ENCODE measurements at places on chromosomes 13 and 19. TPM values are rescaled to one million over a fixed set of nuclear protein-coding genes. Genes with fewer than 3 reads are reported as not detected.

Gene CCDC70
- polyA plus RNA-seq: not detected

Gene ZNF428
- polyA plus RNA-seq: 33.6 TPM

Gene PSG1
- not detected for polyA plus RNA-seq

Gene ZNF302
- 7.4 TPM for polyA plus RNA-seq

Gene ZNF626
- polyA plus RNA-seq: 0.23 TPM

Gene KCTD4
- polyA plus RNA-seq: 1.2 TPM

Gene C19orf67
- 0.06 TPM for polyA plus RNA-seq

Gene RSPH6A
- 0.12 TPM for polyA plus RNA-seq

Gene RUBCNL
- 26.9 TPM for polyA plus RNA-seq

Gene NCAN
- polyA plus RNA-seq: 0.09 TPM

Gene MEIS3
- polyA plus RNA-seq: 7.6 TPM

- no peak overlapping the region for H3K27ac ChIP-seq
- H3K27me3 ChIP-seq: no peaks in the 10 kb centered on the region
- no peak for DNase-seq
- H3K4me1 ChIP-seq: no peaks in the 10 kb centered on the region
- H3K36me3 ChIP-seq: peaks cover 39% of the 10 kb centered on the region
Measured at GRCh38 chr13:73715114-73715910, 418.9 kb downstream of the KLF12 start.

DNA sequence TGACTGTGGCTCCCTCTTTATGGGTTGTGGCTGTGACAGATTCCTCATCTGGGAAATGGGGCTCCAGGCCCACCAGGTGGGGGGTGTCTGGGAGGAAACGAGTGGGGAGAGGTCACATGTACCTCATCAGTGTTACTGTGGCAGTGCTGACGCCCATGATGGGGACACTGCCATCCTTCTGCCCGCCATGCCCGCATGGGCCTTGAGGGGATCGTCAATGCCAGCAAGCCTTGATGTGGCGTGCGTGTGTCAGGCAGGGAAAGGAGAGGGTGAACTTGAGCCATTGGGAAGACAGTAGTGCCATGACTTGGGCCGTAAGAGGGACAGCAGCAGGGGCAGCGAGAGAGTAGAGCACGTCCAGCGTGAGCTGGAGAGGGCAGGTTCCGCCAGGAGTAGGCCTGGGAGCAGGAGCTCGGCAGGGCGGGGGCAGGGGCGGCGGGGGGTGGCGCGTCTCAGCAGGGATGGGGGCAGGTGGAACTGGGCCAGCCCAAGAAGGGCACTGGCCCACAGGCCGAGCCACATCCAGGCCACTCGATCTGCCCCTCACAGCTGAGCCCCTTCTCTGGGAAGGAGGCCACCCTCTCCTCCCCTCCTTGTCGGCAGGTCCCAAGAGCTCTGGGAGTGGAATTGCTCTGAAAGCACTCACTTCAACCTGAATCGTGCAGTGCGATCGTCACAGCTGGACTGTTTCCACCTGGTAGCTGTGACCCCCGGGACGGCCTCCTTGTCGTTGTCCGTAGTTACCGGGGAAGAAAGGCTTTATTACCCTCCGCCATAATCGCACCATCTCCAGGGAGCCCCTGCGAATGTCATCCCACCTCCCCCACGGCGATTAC is 9.9 kb downstream of the KLHL26 start:
- no peaks in the 10 kb centered on the region for H3K27me3 ChIP-seq
- DNase-seq: no peak
- H3K4me3 ChIP-seq: no peak overlapping the region
- no peak overlapping the region for H3K27ac ChIP-seq

DNA sequence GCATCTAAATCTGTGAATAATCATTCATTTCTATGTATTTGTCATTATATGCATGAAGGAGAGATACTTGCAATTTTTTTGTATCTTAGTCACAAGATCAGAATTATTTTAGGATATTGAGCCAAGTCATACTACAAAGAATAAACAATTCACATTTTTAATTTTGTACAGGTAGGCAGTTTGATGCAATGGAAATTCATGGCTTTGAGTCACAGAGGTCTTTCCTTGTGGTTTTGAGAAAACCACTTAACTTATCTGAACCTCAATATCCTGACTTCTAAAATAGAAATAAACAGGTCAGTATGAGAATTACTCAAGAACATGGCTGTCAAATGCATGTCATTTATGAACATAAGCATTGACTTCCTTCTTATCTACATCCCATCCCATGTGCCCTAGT is 221.4 kb upstream of the SLC10A2 start:
- H3K27ac ChIP-seq: no peak overlapping the region
- H3K4me3 ChIP-seq: no peak overlapping the region
- H3K27me3 ChIP-seq: no peaks in the 10 kb centered on the region
- no peaks in the 10 kb centered on the region for H3K36me3 ChIP-seq
- DNase-seq: no peak

DNA sequence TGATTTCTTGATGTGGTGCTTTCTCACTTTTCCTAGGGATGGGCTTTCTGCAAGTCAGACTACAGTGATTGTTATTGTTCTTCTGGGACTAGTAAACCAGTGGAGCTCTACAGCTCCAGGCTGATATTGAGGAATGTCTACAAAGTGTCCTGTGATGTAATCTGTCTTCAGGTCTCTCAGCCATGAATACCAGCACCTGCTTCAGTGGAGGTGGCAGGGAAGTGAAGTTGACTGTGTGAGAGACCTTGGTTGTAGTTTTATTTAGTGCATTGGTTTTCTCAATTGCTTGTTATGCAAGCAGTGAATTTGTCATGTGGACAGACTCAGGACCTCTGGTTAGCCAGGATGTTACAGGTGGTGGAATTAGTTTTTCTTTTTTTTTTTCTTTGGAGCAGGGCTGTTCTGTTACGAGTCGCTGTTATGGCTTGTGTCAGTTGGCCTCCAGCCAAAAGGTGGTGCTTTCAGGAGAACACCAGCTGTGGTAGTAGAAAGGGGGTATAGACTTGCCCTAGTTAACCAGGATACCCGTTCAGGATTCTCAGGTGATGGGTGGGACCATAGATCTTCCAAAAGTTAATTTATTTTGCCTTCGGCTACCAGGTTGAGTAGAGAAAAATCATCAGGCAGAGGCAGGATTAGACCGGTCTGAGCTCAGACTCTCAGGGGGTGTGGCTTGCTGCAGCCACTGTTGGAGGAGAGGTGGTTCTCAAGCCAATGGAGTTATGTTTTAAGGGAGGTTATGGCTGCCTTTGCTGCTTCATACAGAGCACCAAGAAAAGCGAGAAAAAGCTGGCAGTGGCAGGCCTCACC is 11.9 kb upstream of the ZNF675 start:
- no peak overlapping the region for H3K4me3 ChIP-seq
- no peak overlapping the region for H3K27ac ChIP-seq
- DNase-seq: no peak
- H3K36me3 ChIP-seq: no peaks in the 10 kb centered on the region
- H3K4me1 ChIP-seq: no peaks in the 10 kb centered on the region
- no peaks in the 10 kb centered on the region for H3K27me3 ChIP-seq

- no peaks in the 10 kb centered on the region for H3K27me3 ChIP-seq
- peak; percentile 79 for DNase-seq
- H3K4me1 ChIP-seq: no peaks in the 10 kb centered on the region
- peak overlapping the region; percentile 57 for H3K4me3 ChIP-seq
Measured at GRCh38 chr19:42284591-42285341, 15.7 kb downstream of the CIC start.

- H3K4me3 ChIP-seq: no peak overlapping the region
- H3K4me1 ChIP-seq: peaks cover 22% of the 10 kb centered on the region
- no peak for DNase-seq
- no peaks in the 10 kb centered on the region for H3K36me3 ChIP-seq
- H3K27ac ChIP-seq: no peak overlapping the region
Measured at GRCh38 chr19:49807058-49807903, 5.8 kb downstream of the FUZ start.

GRCh38 chr13:111265006-111265700 is 55.3 kb upstream of the TEX29 start:
- no peak overlapping the region for H3K27ac ChIP-seq
- H3K36me3 ChIP-seq: peaks cover 45% of the 10 kb centered on the region
- no peaks in the 10 kb centered on the region for H3K27me3 ChIP-seq
- no peak for DNase-seq
- H3K4me1 ChIP-seq: no peaks in the 10 kb centered on the region

DNA sequence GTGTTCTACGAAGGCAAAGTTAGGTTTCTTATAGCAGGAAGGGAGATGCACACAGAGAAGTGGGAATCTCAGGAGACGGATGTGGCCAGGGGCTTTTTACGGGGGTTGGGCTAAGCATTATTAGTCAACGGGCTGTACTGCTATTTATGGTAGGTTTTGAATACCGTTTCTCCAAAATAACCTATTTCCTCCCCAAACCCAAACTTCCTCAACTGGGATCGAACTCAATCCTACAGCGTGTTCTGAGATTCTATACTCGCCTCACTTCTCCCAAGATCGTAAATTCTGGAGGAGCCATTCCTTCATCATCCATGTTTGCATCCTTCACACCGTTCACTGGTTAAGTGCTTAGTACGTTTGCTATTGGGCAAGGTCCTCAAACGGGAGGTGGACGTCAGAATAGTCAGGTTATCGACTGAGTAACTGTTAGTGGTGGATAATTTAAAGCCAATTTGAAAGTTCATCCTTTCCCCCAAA is 1.2 kb upstream of the TRIM13 start:
- H3K36me3 ChIP-seq: no peaks in the 10 kb centered on the region
- peaks cover 28% of the 10 kb centered on the region for H3K4me1 ChIP-seq
- peak overlapping the region; percentile 100 for H3K27ac ChIP-seq
- no peaks in the 10 kb centered on the region for H3K27me3 ChIP-seq

GRCh38 chr13:46893798-46894560 is 2.9 kb downstream of the HTR2A start:
- H3K27ac ChIP-seq: peak overlapping the region; percentile 75
- H3K4me1 ChIP-seq: peaks cover 40% of the 10 kb centered on the region
- peak; percentile 78 for DNase-seq
- peak overlapping the region; percentile 47 for H3K4me3 ChIP-seq
- no peaks in the 10 kb centered on the region for H3K36me3 ChIP-seq
- no peaks in the 10 kb centered on the region for H3K27me3 ChIP-seq

DNA sequence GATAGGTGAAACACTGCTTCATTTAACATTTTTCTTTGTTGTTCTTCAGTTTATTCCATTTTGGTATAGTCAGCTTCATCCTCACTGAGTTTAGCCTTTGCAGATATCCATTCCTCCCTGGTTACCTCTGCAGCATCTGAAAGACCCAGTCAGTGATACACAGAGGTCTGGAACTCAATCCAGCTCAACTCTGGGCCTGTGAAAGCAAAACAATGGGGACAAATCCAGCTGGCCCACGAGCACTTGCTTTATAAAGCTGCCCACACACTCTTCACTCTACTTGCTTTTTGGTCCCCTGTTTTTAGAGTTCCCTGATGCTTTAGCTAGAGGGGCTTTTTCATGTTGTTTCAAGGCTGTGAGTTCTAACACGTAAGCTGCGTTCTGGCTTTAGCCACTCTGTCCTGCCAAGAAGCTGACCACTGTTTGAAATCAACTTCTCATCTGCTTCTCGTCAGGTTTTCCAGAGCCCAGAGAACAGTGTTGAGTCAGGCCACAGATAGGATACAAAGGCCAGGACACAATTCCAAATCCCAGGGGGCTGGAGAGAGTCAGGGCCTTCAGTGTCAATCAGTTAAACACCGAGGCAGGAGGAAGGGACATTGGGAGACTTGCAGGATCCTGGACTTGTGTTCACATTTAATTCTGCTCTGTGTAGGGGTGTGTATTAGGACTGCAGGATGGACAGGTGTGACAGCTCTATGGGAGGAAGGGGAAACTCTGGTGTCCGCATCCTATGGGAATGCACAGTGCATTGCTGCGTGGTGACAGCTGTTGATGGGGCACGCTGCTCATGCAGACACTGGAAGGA is 83.5 kb upstream of the RNF113B start:
- DNase-seq: no peak
- no peak overlapping the region for H3K4me3 ChIP-seq
- H3K4me1 ChIP-seq: peaks cover 48% of the 10 kb centered on the region
- H3K27me3 ChIP-seq: no peaks in the 10 kb centered on the region
- H3K36me3 ChIP-seq: no peaks in the 10 kb centered on the region
- H3K27ac ChIP-seq: peak overlapping the region; percentile 77

GRCh38 chr19:46887240-46887782 is 26.5 kb downstream of the ARHGAP35 start:
- H3K27me3 ChIP-seq: no peaks in the 10 kb centered on the region
- no peak for DNase-seq
- no peaks in the 10 kb centered on the region for H3K36me3 ChIP-seq

DNA sequence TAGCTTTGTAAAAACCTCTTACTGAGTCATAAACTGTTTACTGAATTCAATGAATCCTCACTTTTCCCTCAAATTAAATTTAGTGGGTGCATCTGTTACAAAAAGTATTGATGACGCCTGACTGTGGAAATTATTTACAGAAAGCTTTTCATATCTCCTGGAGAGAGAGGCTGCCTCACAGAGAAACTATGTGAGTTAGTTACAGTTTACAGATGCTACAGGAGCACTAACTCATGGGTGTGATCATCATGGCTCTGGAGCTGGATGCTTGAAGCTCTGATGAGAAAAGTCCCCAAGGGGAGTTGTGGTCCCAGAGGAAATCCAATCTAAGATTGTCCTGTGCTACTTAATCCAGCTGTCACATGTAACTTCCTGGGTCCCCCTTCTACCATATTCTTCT is 590.8 kb downstream of the LMO7 start:
- H3K36me3 ChIP-seq: no peaks in the 10 kb centered on the region
- no peaks in the 10 kb centered on the region for H3K4me1 ChIP-seq
- no peaks in the 10 kb centered on the region for H3K27me3 ChIP-seq
- no peak overlapping the region for H3K4me3 ChIP-seq
- DNase-seq: no peak
- H3K27ac ChIP-seq: no peak overlapping the region

- peaks cover 79% of the 10 kb centered on the region for H3K4me1 ChIP-seq
- H3K27ac ChIP-seq: peak overlapping the region; percentile 78
- no peaks in the 10 kb centered on the region for H3K27me3 ChIP-seq
- no peak overlapping the region for H3K4me3 ChIP-seq
- no peaks in the 10 kb centered on the region for H3K36me3 ChIP-seq
Measured at GRCh38 chr19:5943623-5944022, 29.6 kb downstream of the CAPS start.

DNA sequence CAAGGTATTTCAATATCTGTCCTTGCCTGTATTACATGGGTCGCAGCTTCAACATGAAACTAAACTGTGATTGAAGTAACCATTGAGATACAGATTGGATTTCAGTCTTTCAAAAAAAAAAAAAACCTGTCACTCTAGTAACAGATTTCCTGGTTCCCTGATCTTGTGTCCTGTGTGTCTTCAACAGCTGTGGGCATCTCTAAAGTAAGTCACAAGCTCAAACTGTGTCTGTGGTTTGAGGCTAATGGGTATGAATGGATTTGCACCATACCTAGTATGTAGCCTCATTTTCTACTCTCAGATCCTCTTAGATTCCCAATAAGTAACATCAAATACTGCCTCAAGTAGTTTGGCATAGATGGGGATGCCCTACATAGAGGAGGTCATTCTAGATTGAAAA is 300.1 kb downstream of the COG6 start:
- no peak for DNase-seq
- no peak overlapping the region for H3K27ac ChIP-seq
- H3K36me3 ChIP-seq: no peaks in the 10 kb centered on the region
- H3K4me3 ChIP-seq: no peak overlapping the region

DNA sequence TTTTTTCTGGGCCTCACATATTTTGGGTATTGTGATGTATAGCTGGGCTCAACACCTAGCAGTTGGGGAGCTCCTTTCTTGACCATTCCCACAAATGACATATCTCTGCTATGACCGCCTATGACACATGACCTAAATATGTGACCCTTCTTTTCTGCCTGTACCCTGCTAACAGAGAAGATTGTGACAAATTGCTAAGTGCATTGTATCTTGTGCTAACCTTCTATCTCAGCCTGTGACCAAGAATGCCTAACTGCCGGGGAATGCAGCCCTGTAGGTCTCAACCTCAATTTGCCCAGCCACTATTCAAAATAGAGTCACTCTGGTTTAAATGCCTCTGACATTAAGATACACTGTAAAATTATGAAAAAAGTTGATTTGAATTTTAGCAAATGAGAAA is 6.8 kb upstream of the ZNF429 start:
- H3K36me3 ChIP-seq: no peaks in the 10 kb centered on the region
- no peak overlapping the region for H3K27ac ChIP-seq
- DNase-seq: no peak
- no peaks in the 10 kb centered on the region for H3K27me3 ChIP-seq
